ENCODE measurements at places on chromosomes 13 and 19.

DNA sequence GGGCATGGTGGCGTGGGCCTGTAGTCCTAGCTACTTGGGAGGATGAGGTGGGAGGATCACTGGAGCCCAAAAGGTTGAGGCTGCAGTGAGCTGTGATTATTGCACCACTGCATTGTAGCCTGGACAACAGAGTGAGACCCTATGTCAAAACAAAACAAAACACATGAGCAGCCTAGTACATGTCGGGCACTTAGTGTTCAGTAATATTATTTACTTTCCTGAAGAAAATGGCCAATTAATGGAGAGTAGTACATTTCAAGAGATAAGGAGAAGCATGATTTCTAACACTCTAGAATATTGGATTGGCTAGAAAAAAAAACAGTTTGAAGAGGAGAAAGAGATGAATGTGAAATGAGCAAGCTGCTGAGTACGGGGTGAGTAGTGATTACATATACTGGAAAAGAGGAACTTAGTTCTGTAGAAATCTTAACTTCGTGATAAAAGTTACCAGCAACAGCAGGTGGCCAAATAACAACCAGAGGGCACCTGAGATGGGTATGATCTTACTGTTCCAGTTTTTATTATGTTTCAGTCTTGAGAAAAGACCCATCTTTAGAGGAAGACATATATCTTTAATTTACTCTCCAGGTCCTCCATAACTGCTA is 36.2 kb downstream of the SPATA13 start:
- DNase-seq = no peak

GRCh38 chr13:75689686-75690085 is 53.6 kb downstream of the LMO7 start:
- no peak for DNase-seq

GRCh38 chr13:75072368-75072767 is 409.6 kb downstream of the TBC1D4 start:
- no peak for DNase-seq

GRCh38 chr19:8307400-8307964 is 676 bp downstream of the CD320 start:
- no peak for DNase-seq

DNA sequence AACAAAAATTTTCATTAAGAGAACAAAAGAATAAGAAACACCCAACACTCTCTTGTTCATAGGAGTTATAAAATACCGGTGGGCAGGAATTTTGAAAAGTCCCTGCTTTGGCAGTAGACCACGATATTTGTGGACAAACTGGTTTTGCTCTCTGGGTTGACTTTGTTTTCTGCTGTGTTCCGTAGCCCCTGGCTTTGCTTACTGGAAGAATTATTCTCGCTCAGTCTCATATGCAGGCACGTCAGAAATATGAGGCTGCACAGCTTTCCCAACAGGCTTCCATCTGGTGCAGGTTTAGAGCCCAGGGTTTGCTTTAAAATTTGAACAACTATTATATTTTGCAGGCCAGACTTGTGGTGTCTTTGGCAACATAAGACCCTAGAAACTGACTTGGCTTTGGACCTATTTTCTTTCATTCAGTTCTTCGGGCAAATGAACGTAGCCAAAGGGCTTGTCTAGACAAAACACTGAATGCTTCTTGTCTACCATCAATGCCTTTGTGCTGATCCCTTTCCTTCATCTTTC is 2012.6 kb downstream of the PCDH9 start:
- no peak for DNase-seq

DNA sequence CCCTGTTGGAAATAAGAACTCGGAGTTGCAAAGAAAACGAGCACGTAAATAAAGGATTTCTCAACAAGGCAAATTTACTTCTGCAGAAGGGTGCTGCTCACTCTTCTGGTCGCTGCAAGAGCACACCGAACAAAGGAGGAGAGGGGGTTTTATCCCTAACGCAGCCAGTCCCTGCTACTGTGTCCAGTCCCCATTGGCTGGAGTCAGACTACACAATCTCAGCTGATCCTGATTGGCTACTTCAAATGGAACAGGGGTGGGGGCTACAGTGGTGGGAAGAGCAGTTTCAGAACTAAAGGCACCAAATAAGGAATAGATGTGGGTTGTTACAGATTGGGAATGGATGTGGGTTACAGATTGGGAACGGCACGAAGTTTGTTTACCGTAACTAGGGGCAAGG is 63.9 kb upstream of the MCF2L start:
- DNase-seq = no peak

Data from stimulated activated CD4-positive, alpha-beta T cell treated with anti-CD3 and anti-CD28 coated beads, TNF-alpha, amount 100 ng/mL, for 1 hour (primary cell).